Activated T-cell treated with anti-CD3 and anti-CD28 coated beads, Interleukin-2, amount 50 U/mL, for 72 hours (primary cell): ENCODE measurements at places on chromosomes 11 and 22. TPM values are rescaled to one million over a fixed set of nuclear protein-coding genes. Genes with fewer than 3 reads are reported as not detected.

The NAALAD2 gene
- not detected for total RNA-seq

The OR8G5 gene
- not detected for total RNA-seq

The SLN gene
- total RNA-seq: not detected

The MUC6 gene
- total RNA-seq: not detected

DNA sequence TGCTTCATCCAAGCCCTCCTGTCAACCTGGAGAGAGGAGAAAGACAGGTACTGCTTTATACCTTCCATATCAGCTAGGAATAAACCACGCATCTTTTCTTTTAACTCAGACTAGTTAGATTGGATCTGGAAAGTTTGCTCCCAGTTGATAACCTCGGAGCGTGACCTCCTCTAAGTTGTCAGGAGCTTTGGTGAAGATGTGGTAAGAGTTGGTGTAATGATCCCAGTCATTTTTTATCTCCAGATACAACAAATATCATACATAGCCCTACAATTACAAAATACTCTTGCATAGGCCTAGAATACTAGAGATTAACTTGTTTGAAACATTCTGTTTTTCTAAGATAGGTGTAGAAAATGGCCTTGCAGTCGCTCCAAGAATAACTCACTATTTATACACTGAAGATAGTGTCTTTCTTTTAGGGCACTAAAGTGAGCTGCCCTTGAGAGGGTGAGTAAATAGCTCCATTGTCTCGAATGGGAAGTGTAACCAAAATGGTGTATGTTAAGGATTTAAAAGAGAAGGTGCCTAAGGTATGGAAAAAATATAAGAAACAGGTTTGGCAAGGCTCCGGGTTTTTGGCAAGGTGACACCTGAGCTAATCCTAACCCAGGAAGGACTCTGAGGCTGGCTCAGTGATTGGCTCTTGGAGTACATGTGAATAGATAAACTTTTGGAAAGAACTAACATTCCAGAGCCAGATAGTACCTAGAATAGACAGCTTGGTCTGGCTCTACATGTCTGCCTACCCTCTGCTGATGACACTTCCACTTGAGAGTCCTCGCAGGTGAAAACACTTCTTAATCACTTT is 59.4 kb downstream of the GLYATL1 start:
- DNase-seq: no peak

GRCh38 chr11:37313266-37313665 is 715.2 kb upstream of the RAG2 start:
- DNase-seq: no peak

- DNase-seq: no peak
Measured at GRCh38 chr22:43129426-43130425, 13.5 kb downstream of the MCAT start.

DNA sequence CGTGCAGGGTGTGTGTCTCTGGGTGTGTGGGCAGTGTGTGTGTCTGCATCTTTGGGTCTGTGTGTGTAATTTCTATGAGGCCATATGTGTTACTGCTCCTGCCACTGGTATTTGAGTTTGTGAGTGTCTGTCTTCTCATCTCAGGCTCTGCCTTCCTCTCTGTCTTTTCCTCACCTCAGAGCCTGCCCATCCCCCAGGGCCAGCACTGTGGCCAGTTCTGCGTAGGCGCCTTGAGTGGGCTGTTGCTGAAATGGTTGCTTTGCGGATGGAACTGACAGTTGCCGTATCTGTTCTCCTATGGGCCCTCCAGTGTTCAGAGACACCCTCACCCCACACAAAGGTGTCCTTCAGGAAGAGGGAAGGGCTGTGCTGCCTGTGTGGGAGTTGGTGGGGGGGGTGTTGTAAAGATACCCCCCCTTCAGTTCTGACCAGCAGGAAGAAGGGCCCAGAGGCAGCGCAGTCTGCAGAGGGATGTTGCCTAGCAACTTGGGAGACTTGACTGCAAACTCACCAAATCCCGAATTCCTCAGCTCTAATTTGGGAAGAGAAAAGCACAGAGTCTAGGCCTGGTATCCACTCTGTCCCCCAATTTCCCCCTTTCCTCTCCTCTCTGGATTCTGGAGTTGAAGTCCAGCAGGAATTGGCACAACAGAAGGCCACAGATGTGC is 2.0 kb upstream of the NRGN start:
- no peak for DNase-seq

GRCh38 chr11:71248251-71248570 is 4.2 kb downstream of the SHANK2 start:
- DNase-seq: no peak

GRCh38 chr11:114396916-114397315 is 3.4 kb downstream of the C11orf71 start:
- no peak for DNase-seq
